Activated gamma-delta T cell treated with Interleukin-2 at 50 U/mL for 16 hours (primary cell): ENCODE measurements at places on chromosomes 12 and 14.

DNA sequence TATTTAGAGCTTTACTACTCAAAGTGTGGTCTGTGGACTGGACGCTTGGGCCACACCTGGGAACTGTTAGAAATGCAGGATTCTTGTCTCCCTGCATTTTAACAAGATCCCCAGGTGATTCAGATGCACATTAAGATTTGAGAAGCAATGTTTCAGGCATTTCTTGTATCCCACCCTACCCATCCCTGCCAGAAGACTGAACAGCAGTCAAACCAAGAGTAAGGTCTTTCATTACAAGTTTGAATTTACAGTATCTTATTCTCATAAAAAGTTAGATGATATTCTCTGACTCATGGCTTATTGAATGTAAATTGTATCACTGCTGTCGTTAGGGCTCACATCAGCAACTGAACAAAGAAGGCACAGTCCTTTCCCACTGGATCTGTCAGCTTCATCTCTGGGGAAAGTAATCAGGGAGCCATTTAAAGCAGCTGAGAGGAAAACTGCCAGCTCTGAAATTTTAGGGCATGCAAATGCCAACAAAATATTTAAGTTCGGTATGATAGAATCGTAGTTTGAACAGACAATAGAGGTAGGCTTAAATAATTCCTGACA is 141.1 kb downstream of the AKAP6 start:
- DNase-seq: no peak

GRCh38 chr12:45242180-45242579 is 26.3 kb downstream of the ANO6 start:
- DNase-seq: no peak

DNA sequence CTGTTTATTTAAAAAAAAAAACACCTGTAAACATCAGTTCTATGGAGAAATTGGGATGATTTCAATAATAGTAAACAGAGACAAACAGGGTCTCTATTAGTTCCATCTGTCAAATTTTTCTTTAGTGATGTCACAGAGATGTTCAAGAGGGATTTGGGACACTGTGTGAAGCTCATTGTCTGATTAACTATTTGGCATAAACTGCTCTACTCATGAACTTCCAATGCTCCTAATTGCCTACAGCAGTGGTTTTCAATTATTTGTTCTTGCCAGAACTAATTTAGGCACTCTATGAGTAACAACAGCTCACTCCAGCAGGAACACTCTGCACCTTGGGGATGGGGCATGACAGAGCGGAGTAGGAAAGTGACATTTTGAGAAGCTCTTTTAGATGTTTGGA is 250.1 kb upstream of the PRKD1 start:
- no peak for DNase-seq

- DNase-seq: peak; percentile 29
Measured at GRCh38 chr12:105330931-105331804, 677 bp downstream of the C12orf75 start.

- DNase-seq: peak; percentile 5
Measured at GRCh38 chr14:63727231-63727735, 582 bp downstream of the SGPP1 start.

DNA sequence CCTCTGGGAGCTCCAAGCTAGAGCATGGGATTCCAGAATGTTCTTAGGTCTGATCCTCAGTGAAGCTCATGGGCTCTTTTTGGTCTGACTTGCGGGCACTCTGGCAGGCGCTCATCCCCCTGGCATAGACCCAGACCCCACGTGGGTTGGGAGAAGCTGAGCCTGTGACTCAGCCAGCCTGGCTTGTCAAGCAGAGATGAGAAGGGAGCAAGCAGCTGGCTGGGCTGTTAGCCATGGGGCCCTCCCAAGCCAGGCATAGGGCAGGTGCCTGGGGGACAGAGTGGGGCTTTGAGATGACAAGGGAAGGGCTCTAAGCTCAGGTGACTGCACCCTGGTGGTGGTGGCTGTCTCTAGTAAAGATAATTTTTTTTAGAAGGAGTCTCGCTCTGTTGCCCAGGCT is 80.3 kb upstream of the NOS1 start:
- no peak for DNase-seq

GRCh38 chr12:104514092-104514810 is 57.5 kb downstream of the CHST11 start:
- no peak for DNase-seq

- peak; percentile 73 for DNase-seq
Measured at GRCh38 chr14:66070542-66071319, 415.4 kb upstream of the CCDC196 start.

DNA sequence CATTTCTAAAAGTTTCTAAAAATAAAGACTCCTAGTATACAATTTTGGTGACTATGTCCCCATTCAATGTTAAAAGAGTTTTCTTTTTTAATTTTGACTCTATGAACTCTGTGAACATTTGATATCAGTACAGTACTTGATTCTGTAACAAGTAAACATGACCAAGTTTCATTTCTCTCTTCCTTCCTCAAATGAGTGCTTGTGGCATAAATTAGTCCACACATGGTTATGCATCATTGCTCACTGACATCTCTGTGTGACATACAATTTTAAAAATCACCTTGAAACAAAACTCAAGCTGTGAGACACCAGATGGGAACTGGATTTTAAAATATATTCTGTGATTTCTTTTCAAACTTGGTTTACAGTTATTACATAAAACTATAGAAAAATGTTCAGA is 253.9 kb upstream of the MDGA2 start:
- no peak for DNase-seq

- no peak for DNase-seq
Measured at GRCh38 chr12:57620936-57621496, 9.8 kb downstream of the ARHGEF25 start.

GRCh38 chr12:129579879-129580278 is 323.9 kb downstream of the TMEM132D start:
- no peak for DNase-seq

DNA sequence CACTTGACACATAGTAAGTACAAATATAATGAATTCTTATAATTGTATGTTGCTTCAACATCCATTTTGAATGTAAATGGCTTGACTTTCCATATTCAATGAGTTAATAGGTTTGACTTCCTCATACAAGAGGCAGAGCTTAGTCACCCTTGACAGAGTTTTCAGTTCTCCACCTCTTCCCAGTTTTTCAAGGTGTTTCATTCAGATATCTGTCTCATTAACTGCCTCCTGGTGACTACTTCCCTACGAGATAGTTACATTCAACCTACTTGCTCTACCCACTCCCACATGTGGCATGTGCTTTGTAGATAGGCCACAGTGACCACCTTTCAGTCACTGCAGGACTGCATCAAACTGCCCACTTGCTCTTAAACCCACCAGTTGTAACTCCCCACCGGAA is 60.0 kb downstream of the MYF5 start:
- no peak for DNase-seq

DNA sequence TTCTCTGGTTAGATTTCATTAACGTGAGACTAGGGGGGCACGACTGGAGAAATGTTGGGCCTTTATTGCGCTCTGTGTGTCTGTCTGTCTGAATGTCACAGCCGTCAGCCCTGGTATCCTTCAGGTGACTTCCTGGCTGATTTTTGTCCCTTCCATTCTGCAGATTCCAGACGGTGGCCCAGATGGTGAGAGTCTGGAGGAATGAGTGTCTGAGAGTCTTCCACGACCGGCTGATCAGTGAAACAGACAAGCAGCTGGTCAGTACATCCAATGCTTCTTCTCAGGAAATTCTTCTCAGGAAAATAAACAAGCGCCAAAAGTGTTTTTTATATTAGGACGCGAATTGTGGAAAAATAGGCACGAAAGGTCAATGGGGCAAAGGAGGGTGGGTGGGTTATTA is 93.5 kb downstream of the CCDC92 start:
- no peak for DNase-seq

GRCh38 chr12:68119250-68119649 is 40.3 kb downstream of the IFNG start:
- no peak for DNase-seq

GRCh38 chr12:42732908-42733411 is 143.4 kb upstream of the PRICKLE1 start:
- no peak for DNase-seq

DNA sequence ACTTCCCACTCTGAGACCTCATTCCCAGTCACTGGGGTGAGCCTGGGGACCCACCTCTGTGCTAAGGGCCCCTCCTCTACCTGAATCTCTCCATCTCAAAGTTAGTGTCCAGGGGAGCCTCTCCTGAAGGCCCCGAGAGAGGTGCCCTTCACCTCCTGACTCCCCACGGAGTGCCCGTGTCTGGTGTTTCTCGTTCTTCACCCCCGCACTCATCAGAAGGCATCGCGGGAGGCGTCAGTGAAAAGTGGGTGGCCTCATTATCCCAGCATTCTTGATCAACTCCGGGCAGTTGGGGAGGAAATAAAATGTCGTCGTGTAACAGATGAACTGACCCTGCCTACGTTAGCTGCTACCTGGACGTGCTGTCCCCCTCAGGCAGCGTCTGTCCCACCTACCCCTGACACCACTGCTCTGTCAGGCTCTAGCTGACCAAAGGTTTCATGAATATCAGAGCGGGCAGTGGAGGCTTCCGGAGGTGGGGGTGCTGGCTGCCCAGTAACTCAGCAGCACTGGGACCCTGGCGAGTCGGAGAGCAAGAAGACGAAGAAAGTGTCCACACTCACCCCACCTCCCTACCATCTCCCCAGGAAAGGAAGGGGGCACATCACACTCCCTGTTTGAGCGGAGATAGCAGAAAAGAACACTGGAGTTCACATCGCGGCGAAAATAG is 102.9 kb downstream of the PIWIL1 start:
- no peak for DNase-seq

- no peak for DNase-seq
Measured at GRCh38 chr12:4221258-4221620, 52.3 kb upstream of the CCND2 start.

GRCh38 chr14:71692496-71692895 is 239.7 kb upstream of the RGS6 start:
- no peak for DNase-seq

DNA sequence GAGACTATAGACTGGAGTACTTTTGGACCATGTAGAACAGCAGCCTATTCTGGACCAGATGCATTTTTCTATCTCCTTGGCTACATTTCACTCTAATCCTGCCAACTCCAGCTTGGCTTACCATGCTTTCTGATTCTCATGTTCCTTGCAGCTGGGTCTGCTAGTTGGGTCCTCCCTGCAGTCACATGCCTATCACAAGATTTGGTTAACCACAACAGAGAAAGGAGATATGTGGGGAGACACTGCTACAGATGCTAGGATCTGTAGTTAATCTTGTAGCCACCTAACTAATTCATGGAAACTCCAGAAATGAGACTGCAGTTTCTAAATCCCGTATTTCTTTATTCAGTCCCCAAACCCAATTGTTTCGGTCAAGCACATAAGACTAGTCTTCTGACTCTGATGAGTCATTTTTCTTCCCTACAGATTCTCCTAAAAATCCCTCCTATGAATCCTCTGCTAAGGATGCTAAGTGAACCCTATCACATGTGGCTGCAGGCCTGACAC is 410.6 kb downstream of the DAD1 start:
- no peak for DNase-seq

DNA sequence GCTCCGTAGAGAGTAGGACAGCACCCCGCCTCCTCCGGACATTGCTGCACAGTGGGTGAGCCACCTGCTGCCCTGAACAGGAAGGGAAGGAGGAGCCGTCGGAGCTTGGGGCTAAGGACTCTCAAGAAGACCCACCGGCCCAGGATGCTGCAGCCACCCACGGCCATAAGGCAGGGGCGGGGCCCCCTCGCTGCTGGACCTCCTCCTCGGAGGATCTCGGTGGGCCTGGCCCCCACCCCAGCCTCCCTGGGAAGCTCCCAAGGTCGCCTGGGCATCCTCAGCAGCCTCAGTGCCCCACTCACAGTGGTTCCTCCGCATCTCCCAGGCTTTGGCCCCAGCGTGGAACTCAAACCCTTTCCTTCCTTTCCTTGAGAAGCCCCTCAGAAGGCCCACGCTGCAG is 68.6 kb upstream of the DIO3 start:
- no peak for DNase-seq

GRCh38 chr12:65827342-65827741 is 3.1 kb downstream of the HMGA2 start:
- no peak for DNase-seq

GRCh38 chr14:103528146-103528586 is 830 bp upstream of the TRMT61A start:
- DNase-seq: no peak
